NCI-H460 (cell line): ENCODE measurements at places on chromosomes 4 and X. TPM values are rescaled to one million over a fixed set of nuclear protein-coding genes. Genes with fewer than 3 reads are reported as not detected.

GRCh38 chrX:12309744-12310076 lies 171.4 kb downstream of the FRMPD4 start:
- no peak for DNase-seq

DNA sequence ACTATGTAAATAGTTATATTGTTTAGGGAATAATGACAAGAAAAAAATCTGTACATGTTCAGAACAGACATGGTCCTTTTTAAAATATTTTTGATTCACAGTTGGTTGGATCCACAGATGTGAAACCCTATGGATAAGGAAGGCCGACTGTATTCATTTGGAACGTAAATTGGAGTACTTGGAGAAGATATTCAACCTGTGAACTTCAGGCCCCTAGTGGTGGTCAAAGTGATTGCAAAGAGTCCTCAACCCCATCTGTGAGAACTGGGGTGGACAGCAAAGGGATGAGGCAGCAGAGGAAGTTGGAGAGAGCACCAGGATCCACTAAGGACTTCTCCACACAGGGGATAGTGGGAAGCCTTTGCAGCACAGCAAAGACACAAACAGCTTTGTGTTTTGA lies 6.2 kb upstream of the CXCL13 start:
- DNase-seq = peak; percentile 19

Gene SPOCK3
- total RNA-seq = 0.20 TPM in 1 of 2 replicates, not detected in the other

Gene ART3
- not detected in 2 replicates for total RNA-seq

DNA sequence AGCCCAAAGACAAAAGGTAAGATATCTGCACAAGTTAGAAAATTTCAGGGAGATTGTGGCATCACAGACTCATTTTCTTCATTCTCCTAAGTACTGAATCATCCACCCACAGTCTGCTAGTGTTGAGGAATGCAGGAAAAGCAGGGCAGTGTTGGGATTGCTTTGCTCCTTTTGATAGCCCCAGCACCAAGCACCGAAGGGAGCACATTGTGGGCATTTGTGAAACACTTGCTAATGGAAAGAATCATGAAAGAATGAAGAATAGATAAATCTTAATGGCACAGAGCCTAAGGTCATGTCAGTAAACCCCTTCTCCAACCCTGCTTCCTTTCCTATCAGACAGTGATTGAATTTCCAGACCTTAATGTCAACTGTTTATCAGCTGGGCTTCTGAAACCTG lies 103.1 kb upstream of the GPRIN3 start:
- DNase-seq = no peak

Gene NAT8L
- 7.1 and 7.7 TPM in 2 replicates for total RNA-seq

Gene CT45A2
- total RNA-seq = not detected in 2 replicates

GRCh38 chrX:22314692-22315091 lies 42.0 kb downstream of the CBLL2 start:
- DNase-seq = peak; percentile 83

- no peak for DNase-seq
Measured at GRCh38 chr4:174826660-174827059, 2.4 kb downstream of the GLRA3 start.
